ENCODE measurements at places on chromosomes 13 and 19.

DNA sequence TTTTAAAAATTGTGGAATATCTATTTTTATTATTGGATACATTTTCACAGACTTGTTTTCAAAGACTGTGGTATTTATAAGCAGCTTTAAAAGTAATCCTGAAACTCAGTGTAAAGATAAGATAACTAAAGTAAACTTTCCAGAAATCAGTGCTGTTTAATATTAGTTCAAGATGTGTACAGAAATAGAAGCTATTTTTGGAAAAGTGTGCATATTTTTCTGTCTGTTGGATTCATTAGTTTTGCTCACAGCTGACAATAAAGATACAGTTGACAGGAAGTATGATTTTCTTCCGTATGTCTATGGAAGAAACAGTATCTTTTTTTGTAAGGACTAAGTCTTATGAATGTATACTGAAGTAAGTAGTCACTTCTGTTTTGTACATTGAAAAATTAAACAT lies 85.9 kb downstream of the GJA3 start:
- DNase-seq, result no peak

DNA sequence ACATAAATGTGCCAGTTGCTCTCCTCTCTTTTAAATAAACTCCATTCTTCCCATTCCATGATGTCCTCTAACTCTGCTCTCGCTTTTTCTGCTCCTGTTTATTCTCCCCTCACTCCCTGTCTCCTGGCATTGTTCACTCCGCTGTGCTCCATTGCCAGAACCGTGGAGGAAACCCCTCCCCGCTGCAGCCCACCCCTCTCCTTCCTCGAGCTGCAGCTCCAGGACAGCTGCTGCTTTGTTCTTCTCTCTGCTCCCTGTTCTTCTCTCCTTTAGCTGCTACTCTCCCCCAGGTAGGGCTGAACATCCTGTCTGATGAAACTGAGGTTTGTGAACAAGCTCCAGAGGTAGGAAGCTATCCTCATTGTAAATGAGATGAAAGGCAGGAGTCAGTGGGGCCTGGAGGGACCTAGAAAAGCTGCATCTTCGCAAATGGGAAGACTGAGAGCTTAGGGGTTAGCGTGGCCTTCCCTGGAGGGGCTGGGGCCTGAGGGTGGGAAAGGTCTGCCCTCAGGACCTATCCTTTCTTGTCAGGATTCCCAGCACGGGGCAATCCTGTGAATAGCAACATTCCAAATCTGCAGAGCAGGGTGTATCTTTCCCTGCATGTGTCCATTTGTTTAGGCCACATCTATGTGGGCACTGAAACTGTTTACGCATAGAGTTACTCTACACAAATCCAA lies 243.7 kb downstream of the DNAJC15 start:
- no peak for DNase-seq

GRCh38 chr13:37966266-37966665 lies 96.7 kb upstream of the TRPC4 start:
- no peak for DNase-seq

DNA sequence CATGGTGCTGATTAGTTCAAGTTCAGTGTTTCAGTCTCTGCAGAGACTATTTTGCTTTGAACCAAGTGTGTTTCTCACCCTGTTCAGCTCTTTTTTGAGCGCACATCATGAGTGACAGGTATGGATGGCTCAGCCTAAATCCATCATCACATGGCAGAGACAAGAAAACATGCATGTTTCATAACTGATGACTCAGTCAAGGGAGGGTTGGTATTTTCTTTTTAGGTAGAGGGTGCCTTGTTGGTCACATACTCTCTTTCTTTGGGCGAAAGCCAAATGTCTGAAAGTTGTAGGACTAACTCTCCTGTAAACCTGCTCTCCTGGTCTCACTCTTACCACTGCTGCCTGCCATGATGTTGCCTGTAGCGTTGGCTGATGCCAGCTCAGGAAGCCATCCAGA lies 48.1 kb upstream of the RAP2A start:
- DNase-seq, result no peak

GRCh38 chr13:101209206-101209893 lies 207.0 kb downstream of the NALCN start:
- no peak for DNase-seq

- no peak for DNase-seq
These were observed 541.6 kb downstream of the SUCLA2 start for GRCh38 chr13:47459512-47459911.

- DNase-seq, result no peak
These were observed 4.1 kb upstream of the UBAC2 start for GRCh38 chr13:99196466-99197116.

DNA sequence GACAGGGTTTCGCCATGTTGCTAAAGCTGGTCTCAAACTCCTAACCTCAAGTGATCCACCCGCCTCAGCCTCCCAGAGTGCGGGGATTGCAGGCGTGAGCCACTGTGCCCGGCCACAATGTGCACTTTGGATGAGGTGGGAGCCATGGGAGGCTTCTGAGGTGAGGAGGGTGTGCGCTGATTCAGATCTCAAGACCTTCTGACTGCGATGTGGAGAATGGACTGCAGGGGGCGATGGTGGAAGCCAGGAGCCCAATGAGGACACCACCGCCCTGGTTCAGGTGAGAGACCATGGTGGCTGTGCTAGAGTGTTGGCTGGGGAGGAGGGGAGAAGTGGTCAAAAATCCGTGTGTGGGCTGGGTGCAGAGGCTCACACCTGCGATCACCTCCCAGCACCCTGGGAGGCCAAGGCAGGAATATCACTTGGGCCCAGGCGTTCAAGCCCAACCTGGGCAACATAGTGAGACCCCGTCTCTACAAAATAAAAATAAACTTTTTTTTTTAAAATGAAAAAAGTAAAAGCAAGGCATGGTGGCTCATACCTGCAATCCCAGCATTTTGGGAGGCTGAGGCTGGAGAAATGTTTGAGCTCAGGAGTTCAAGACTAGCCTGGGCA lies 5.6 kb downstream of the INAFM1 start:
- DNase-seq, result no peak

DNA sequence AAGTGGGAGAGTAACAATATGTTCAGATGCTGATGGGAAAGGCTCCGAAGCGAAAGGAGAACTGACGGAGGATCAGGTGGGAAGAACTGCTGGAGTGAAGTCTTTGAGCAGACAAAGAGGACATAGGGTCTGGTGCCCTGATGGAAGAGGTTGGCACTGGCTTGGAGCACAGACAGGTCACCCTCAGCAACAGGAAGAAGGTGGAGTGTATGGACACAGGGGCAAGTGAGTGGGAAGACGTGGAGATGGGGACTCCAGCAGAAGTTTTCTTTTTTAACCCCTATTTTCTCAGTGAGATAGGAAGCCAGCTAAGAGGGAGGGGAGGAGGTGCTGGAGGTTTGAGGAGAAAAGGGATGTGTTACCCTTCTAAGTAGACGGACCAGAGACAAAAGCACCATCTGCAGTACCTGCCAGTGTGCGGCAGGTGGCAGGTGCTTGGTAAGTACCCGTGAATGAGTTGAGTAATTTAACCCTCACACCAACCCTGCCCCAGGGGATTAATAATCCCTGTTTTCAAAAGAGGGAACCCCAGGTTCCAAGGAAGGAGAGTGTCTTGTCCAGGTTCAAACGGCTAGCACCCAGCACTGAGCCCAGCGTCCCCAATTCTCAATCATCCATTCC lies 11.2 kb downstream of the HAS1 start:
- no peak for DNase-seq

- DNase-seq, result no peak
These were observed 15.0 kb upstream of the LMO7 start for GRCh38 chr13:75621147-75621546.

DNA sequence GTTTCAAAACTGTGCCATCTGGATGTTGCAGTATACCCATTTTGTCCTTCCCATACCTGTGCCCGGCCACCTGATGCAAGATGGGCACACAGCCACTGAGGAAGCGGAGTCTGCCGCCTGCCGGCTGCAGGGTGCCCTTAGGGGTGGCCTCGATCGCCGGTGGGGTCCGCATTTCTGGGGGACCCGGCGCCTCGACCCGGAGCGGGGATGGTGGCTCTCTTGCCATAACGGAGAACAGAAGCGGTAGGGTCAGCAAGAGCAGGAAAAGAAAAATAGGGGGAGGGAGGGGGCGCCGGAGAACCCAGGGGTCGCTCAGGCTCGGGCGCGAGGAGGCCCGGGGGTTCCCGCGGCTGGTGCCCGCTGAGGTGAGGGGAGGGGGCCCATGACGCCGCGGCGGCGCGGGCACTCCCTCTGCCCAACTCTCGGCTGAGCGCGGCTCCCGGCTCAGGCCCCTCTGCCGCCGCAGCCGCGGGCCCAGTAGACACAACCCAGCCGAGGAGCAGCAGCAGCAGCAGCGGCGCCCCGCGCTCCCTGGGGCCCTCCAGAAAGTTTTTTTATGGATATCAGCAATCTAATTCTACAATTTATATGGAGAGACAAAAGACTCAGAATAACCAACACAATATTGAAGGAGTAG lies 13.8 kb upstream of the CYP4F2 start:
- DNase-seq, result no peak

- DNase-seq, result no peak
These were observed 20.7 kb upstream of the CLN5 start for GRCh38 chr13:76971215-76971614.

- no peak for DNase-seq
These were observed 88.4 kb downstream of the SACS start for GRCh38 chr13:23344931-23345595.

DNA sequence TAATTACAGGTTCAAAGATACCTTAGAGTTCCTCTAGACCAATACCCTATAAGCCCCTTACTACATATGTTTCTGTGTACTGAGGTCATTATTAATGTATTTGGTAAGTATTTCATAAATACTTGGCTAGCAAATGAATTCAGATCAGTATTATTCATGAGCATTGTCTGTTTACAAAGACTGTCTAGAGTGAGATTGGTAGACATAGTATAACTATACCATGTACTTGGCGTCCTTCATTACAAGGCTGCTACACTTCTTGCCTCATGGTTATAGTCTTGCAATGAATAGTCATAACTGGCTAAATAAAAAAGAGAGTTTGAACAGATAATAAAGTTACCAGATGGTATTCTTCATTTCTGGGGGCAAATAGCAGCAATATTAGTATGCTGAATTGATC lies 12.1 kb downstream of the SETDB2 start:
- DNase-seq, result no peak

DNA sequence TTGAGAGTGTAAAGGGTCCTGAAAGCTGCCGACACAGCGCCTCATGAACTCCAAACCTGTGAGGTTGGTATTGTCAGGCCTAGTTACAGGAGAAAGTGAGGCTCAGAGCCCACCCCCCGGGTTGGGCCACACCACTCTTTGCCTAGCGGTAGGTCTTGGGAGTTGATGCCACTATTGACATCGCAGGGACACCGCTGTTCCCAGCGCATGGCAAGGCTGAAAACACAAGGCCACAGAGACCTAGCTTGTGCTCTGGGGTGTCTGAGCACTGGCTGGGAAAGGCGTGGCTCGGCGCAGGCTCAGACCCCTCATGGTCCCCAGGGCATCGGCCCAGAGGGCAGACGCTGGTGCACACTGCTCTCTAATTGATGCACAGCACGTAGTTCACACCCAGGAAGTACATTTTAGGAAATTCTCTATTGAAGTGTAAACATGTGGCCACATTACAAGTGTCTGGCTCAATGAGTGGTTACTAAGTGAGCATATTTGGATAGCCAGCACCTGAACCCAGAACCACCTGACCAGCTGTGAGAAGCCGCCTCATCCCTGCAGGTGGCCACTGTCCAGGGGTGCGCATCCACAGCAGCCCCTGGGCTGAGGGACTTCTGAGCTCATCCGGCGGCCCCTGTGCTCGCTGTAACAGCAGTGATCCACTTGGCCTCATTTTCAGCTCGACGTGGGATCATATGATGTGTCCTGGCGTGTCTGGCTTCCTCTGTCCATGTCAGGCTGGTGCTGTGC lies 27.3 kb downstream of the UPF1 start:
- DNase-seq, result no peak

- DNase-seq, result no peak
These were observed 1.2 kb downstream of the USPL1 start for GRCh38 chr13:30618930-30619279.

DNA sequence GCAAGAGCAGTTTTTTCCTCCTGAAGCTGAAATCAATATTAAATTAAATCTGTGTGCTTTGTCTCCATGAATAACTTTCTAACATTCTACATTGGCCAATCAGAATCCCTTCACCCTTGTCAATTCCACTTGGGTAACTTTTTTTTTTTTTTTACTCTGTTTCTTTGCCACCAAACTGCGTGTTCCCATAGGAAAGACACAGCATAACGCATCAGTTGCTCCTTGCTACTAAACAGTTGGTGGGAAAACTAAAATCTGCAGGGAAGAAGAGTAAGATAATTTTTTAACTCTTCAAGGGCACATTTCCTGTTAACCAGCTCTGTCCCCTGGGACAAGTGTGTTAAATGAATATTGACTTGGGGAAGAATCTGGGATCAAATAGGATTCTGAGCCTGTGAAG lies 113.3 kb upstream of the SERP2 start:
- DNase-seq, result no peak

GRCh38 chr19:36916991-36917390 lies 859 bp downstream of the ZNF568 start:
- peak; percentile 15 for DNase-seq

DNA sequence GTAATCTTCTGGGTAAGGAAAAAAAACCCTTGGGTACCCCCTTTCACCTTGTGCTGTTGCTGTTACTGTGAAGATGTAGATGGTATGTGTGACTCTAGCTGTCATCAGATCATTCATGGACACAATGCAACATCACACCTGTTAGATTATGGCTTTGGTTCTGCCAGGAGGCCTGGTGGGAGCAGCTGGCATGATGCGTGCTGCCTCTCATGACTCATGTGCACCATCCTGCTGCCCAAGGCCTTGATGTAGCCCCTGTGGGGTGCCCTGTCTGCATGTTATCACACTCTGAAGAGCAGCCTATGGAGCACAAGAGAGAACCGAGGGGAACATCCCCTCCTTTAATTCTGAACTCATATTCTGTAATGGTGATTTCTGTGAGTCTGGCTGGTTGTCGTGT lies 57.7 kb upstream of the TEX29 start:
- no peak for DNase-seq

GRCh38 chr13:27679896-27680295 lies 58.2 kb downstream of the POLR1D start:
- no peak for DNase-seq

DNA sequence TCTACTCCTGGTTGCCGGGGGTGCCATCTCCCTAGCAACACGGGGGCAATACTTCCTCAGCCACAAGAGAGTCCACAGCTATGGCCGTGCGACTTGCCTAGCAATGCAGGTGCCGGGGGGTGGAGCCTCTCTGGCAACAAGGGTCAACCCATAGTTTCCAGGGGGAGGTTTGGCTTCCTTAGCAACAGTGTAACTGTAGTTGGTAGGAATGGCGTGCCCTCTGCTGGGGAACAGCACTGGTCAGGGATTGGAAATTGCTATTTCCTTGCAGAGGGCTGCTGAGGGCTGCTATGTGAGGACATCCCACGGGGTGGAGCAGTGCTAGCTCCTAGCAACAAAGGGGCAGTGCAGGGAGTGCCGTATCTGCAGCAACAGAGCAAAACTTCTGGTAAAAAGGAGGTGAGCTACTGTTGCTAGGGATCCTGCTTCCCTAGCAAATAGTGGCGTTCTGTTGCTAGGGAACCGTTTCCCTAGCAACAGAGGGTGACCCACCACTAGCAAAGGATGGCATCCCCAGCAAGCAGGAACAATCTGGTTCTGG lies 7.0 kb upstream of the TMC4 start:
- no peak for DNase-seq

All from cerebellum (tissue), 4 donors.